ENCODE measurements at places on chromosomes 3 and 15.

GRCh38 chr3:53628536-53629401, 134.4 kb downstream of the CACNA1D start:
- no peak for DNase-seq

GRCh38 chr3:106552351-106553043, 683.7 kb upstream of the CBLB start:
- no peak for DNase-seq

- DNase-seq = no peak
These were observed 533.4 kb downstream of the NTRK3 start for GRCh38 chr15:87722941-87723691.

GRCh38 chr15:57562196-57562769, 29.4 kb upstream of the MYZAP start:
- no peak for DNase-seq
